CD4-positive, alpha-beta T cell (primary cell): ENCODE measurements at places on chromosomes 1 and 21. TPM values are rescaled to one million over a fixed set of nuclear protein-coding genes. Genes with fewer than 3 reads are reported as not detected.

DNA sequence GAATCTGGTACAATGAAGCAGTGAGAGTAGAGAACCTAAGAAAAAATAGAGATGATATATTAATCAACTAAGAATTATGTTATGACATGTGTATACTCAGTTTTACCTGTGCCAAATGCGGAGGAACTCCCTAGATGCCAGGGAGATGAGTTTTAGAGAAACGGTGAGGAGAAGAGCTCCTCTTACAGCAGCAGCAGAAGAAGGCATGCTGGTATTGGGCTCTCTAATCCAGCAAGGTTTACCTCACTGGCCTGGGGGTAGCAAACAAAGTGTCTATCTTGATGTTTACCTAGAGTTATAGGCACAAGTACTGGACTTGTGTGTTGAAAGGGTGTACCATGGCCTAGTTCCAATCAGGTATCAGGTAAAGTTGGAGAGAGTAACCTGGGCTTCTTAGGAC lies 28.9 kb upstream of the DEPDC1 start:
- no peak for DNase-seq

GRCh38 chr1:6152181-6152580 lies 27.9 kb downstream of the CHD5 start:
- DNase-seq, result no peak

DNA sequence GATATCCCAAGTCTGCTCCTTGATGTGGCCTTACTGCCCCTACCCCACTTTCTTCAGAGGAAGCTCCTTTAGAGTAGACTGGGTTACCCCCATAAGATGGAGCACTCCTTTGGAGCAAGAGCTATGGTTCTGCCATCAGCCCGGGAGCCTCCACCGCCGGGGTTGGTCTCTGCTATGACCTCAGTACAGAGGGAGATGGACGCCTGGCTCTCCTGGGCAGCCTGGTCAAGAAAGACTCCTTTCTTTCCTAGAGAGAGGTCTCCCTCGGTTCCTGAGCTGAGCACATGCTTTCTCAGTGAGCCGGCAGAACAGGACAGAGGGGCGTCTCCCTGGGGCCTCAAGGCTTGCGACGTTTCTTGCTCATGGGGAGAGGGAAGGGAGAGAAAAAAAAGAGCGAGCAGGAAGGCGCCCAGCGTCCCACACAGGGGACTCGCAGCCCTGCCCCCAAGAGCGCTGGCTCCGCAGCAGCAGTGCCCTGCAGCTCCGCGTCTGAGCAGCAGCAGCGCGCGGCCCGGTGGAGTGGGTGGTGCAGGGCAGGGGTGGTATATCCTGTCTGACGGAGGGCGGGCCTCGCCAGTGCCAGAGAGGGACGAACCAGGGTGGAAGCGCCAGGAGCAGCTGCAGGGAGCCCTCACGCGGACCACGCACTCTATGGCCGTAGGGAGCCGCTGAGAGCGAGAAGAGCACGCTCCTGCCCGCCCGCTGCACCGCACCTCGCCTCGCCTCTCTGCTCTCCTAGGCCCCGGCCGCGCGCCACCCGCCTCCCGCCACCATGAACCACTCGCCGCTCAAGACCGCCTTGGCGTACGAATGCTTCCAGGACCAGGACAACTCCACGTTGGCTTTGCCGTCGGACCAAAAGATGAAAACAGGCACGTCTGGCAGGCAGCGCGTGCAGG lies at the start of gene PKP1:
PKP1 (plus strand) TSS at position 576 of the 899 bp plus-strand sequence; CDS start at position 773, 197 bp downstream.
- no peak for DNase-seq

DNA sequence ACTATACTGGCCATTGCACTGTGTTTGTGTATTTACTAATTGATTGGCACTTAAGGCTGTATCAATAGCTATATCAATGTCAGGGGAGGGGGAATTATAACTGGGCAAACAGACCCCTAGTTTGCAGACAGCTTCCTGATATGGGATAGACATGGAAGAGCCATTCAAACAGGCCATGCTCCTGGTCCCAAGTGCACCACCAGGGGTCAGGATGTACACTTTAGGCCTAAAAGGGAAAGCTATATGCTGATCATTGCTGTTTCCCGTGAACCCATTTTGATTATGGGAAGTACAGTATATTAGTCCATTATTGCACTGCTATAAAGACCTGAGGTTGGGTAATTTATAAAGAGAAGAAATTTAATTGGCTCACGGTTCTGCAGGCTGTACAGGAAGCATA lies 124.9 kb upstream of the BACE2 start:
- DNase-seq, result no peak

LAD1 gene
- total RNA-seq, result not detected

SAMD13 gene
- total RNA-seq, result not detected

DLGAP3 gene
- total RNA-seq, result 0.34 TPM

DOCK7 gene
- total RNA-seq, result 7.9 TPM

RHBDL2 gene
- total RNA-seq, result not detected
